ENCODE measurements at places on chromosomes 7 and 10.

GRCh38 chr7:155694851-155695250 is 50.4 kb downstream of the RBM33 start:
- DNase-seq: no peak

DNA sequence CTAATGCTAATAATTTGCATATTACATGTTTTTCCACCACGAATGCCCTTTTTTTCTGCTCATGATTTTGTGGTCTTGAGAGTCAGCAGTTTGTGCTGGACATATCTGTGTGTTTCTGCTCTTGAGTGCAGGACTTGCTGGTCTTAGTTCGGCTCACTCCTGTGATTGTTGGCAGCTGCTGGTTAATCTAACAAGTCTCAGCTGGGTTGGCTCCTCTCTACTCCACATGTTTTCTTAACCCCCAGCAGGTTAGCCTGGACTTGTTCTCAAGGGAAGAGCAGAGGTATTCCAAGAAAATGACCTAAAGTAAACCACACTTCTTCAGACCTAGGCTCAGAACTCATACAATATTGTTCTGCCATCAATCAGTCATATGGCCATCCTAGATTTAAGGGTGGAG is 1238.9 kb downstream of the XPNPEP1 start:
- no peak for DNase-seq

DNA sequence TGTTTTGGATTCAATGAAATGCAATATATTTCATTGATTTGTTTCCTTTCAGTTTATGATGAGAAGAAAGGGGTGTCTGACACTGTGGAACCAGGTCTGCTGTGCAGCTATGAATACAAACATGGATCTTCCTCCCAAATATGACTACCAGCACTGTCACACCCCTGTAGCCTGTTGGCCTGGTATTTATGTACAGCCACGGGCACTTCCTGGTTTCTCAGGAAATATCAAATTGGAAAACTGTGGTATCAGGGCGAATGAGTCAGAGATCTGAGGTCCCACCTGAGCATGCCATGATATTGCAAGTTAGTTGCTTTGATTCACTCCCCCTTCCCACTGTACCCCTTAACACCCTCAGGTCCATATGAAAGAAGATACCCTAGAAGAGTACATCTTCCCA is 87.8 kb downstream of the DNMBP start:
- DNase-seq: no peak

DNA sequence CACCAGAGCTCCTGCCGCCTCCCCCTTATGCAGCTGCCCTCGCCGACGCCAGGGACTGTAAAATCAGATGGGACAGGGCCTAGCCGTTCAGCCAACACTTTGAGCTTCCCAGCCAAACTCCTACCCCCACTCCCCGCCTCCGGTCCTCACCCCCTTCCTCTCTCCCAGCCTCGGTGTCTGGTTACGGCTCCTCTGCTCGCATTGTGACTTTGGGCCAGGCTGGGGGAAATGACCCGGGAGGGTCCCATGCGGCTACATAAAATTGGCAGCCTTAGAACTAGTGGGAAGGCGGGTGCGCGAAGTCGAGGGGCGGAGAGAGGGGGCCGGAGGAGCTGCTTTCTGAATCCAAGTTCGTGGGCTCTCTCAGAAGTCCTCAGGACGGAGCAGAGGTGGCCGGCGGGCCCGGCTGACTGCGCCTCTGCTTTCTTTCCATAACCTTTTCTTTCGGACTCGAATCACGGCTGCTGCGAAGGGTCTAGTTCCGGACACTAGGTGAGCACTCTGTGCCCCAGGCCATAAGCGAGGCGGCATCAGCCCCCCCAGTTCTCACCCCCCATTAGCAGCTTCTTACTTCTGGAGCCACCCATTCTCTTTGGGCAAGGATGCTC is at the start of gene KAZALD1:
KAZALD1 (plus strand) TSS at position 366 of the 608 bp plus-strand sequence. CDS start 604 bp downstream, outside the sequence.
- no peak for DNase-seq

GRCh38 chr7:88318196-88318595 is 11.5 kb upstream of the STEAP4 start:
- DNase-seq: no peak

DNA sequence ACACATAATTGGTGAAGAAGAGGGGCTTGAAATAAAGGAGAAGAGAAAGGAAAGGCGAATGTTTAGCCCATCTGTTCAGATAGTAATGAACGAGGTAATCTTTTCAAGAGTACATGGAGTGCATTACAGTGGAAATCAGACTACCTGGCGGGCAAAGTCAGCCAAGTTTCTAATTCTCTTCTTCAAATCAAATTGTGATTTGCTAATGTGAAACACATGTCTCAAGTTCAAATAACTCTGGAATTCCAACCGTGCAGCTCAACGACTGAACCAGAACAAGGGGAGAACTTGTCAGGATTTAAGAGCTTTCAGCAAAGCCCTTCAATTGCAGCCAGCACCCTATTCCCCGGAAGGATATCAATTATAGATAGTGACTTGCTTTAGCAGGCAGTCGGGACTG is 216.9 kb downstream of the GLI3 start:
- no peak for DNase-seq

GRCh38 chr10:91307489-91307888 is 87.0 kb downstream of the PCGF5 start:
- no peak for DNase-seq

DNA sequence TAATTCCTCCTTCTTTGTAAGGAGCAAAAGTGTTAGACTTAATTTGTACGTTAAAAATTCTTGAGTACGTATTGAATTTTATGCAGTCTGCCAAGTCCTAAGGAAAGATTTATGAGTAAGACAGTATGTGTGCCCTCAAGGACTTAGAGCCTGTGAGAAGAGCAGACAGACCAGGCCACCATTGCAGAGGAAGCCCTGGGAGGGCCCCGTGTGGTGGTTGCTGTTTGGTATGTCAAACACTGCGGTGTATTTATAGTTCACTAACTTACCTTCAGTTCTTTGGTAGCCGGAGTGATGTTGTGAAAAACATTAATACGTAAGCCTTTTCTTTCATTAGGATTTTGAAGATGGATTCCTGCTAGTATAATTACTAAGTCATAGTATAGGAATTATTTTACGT is 82.9 kb downstream of the GALNT11 start:
- no peak for DNase-seq

DNA sequence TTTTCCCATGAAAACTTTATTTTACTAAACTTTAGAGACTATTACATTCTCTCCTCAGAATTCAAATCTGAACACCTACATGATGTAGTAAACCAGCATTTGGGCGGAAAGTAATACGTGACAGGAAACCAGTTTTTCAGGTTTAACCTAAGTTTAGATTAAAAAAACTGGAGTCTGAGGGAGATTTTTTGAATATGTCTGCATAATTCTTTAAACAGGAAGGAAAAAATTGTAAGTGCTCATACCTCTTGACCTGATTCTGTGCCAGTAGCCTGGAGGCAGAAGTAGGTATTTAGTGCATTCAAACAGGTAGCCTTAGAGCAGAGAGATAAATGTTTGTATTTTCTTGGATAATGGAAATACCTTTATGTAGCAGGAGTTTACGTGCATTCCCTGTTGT is 224.3 kb downstream of the MDFIC start:
- DNase-seq: no peak

- DNase-seq: no peak
Measured at GRCh38 chr10:2817940-2818636, 249.3 kb upstream of the PFKP start.

GRCh38 chr10:34522546-34522945 is 292.6 kb downstream of the PARD3 start:
- no peak for DNase-seq

GRCh38 chr10:89374713-89375141 is 3.1 kb upstream of the IFIT1B start:
- DNase-seq: no peak

- no peak for DNase-seq
Measured at GRCh38 chr10:102152545-102152890, 329 bp downstream of the NOLC1 start.

DNA sequence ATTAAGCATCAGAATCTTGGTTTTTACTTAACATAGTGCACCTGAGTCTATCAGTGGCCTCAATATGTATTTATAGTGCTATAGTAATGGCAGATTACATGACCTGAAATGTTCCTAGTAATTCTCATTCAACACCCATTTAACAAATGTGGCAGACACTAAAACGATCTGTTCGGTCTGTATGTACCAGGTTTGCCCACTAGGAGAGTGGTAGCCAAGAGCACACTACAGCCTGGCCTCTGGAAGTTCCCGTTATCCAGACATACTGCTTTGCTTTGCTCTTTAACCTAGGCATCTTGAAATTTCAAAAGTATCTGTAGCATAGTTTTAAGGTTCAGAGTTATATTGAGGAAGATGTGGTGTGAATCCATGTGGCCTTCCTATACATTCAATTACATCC is 395.7 kb upstream of the NRG3 start:
- no peak for DNase-seq

GRCh38 chr10:103083266-103083976 is 109.7 kb downstream of the NT5C2 start:
- DNase-seq: no peak

GRCh38 chr7:2734751-2735571 is 47.0 kb downstream of the AMZ1 start:
- no peak for DNase-seq

GRCh38 chr10:43853369-43853768 is 204.7 kb upstream of the ZNF32 start:
- DNase-seq: no peak

GRCh38 chr10:75187961-75188426 is 22.6 kb upstream of the VDAC2 start:
- DNase-seq: peak; percentile 47

DNA sequence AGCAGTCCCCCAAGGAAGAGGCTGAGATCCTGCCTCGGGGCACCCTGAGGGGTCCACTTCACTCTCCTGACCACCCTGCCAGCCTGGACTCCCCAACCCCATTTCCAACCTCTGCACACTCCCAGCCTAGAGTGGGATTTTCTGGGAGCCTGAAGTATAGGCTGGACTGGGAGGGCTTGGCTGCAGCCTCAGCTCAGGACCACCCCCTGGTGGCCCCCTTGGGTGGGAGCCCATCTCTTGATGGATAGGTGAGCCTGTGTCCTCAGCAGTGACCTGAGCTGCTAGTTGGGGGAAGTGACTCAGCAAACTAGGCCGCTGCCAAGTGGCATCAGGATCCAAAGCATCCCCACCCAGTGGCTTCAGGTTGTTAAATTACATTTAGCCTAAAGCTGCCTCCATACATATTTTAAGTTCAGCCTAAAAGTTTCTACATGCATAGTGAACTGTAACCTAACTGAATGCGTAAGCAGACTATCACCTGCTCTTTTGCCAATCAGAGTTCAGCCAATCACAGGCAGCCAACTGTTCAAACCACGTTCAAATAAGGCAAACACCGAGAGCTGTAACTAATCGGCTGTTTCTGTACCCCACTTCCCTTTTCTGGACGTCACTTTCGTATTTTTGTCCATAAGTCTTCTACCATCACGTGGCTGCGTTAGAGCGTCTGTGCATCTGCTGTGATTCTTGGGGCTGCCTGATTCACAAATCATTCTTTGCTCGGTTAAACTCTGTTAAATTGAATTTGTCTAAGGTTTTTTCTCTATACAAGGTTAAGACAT is 144.0 kb downstream of the PLPP4 start:
- peak; percentile 46 for DNase-seq

GRCh38 chr10:90985321-90985933 is 64.5 kb upstream of the ANKRD1 start:
- no peak for DNase-seq

DNA sequence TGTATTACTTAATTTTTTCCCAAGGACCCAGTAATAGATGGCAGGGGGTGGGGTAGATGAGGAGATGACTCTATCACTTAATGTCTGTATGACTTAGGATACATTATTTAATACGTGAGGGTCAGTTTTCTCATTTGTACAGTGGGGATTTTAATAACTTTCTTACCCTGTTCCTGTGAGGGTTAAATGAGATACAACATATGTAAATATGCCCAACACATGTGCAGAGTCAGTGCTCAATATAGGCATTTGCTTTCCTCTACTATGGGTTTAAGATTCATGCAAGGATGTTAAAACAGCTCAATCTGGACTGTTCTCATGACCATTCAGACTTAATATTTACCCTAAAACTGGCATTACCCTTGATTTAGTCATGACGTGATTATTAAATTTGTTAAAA is 31.2 kb downstream of the ST7 start:
- DNase-seq: no peak

DNA sequence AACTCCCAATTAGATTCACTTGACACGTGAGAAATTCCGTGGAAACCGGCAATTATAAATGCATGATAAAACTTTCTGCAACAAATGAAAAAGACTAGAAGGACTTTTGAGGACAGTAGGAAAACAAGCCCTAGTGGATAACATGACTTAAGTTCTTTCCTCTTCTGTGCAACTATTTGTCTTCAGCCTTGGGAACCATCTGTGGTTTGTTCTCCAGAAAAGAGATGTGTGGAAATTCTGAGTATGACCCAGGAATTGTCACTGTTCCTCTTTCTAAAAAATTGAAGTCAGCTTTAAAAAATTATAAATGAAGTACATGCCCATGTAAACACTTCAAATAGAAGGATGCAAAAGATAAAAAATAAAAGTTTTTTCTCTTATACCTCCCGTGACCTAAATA is 128.6 kb upstream of the SVIL start:
- no peak for DNase-seq

GRCh38 chr10:630581-631073 is 58.8 kb downstream of the DIP2C start:
- no peak for DNase-seq

GRCh38 chr10:111972109-111972508 is 211.5 kb downstream of the GPAM start:
- no peak for DNase-seq

DNA sequence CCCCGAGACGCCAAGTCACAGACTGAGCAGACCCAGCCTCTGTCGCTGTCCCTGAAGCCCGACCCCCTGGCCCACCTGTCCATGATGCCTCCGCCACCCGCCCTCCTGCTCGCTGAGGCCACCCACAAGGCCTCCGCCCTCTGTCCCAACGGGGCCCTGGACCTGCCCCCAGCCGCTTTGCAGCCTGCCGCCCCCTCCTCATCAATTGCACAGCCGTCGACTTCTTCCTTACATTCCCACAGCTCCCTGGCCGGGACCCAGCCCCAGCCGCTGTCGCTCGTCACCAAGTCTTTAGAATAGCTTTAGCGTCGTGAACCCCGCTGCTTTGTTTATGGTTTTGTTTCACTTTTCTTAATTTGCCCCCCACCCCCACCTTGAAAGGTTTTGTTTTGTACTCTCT is 215.6 kb downstream of the TCF7L2 start:
- no peak for DNase-seq

DNA sequence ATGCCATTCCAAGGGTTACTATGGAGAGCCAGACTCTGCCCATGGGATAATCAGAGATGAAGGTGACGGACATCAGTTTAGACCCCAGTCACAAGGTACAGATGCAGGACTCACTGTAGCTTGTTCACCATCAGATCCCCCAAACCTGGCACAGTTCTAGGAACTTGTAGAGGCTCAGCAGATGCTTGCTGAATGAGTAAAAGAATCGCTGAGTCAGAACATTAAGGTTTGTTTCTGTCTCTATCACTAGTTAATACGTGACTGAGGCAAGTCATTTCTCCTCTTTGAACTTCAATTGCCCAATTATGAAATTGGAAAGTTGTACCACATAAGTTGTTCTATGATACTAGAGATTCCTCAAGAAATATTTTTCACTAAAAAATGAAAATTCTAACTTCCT is 65.1 kb downstream of the PPP1R3C start:
- DNase-seq: no peak

GRCh38 chr7:73890555-73891147 is 29.7 kb downstream of the TMEM270 start:
- DNase-seq: no peak

- no peak for DNase-seq
Measured at GRCh38 chr7:80175744-80176143, 41.1 kb downstream of the GNAI1 start.

GRCh38 chr7:47583739-47584535 is 2.0 kb upstream of the TNS3 start:
- no peak for DNase-seq

- DNase-seq: no peak
Measured at GRCh38 chr10:108631332-108631731, 1292.0 kb downstream of the XPNPEP1 start.

All from endothelial cell (in vitro differentiated cells).